ENCODE measurements at places on chromosomes 11 and 22.

DNA sequence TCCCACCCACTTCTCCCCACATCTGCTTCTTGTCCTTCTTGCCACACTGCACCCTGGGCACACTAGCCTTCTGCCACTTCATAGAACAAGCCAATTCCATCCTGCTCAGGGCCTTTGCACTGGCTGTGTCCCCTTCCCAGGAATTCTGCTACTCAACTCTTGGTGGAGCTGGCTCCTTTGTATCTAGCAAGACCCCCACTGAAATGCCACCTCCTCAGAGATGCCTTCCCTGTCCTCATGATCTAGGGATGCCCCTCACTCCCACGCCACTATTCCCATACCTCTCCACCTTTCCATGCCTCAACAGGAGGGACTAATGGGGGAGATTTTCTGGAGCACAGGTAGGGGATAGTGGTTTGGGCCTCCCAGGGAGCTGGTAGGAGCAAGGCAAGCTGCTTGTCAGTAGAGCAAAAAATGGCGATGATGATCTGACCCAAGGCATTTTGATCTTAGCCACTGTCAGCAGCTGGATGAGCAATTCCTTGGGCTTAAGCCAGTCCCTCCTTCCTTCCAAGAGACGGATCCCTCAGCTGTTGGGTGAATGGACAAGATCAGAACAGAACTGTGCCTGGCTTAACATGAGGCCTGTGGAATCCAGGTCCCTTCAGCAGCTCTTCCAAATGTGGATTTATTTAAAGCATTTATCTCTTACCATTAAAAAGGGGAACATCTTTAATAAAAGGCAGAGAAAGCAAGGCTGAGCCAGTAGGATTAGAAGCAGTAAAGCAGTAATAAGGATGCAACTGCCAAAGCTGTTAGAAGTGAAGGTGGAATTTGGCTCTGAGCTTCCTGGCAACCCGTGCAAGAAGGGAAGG, 4.0 kb upstream of the PRDM11 start:
- peak; percentile 48 for DNase-seq

DNA sequence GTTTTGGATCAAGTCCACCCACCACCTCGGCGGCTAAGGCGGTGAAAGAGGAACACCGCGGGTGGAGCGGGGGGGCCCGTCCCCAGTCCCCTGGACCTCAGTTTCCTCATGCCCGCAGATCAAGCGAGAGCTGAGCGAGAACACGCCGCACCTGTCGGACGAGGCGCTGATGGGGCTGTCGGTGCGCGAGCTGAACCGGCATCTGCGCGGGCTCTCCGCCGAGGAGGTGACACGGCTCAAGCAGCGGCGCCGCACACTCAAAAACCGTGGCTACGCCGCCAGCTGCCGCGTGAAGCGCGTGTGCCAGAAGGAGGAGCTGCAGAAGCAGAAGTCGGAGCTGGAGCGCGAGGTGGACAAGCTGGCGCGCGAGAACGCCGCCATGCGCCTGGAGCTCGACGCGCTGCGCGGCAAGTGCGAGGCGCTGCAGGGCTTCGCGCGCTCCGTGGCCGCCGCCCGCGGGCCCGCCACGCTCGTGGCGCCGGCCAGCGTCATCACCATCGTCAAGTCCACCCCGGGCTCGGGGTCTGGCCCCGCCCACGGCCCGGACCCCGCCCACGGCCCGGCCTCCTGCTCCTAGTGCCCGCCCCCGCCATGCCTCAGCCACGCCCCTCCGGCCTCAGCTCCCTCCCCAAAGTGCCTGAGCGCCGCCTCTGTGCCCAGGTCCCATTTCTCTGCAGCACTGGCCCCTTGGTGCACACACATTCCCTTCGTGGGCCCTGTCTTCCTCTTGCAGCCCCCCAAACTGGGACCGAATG, 12.7 kb downstream of the MAFF start:
- DNase-seq, result peak; percentile 89

DNA sequence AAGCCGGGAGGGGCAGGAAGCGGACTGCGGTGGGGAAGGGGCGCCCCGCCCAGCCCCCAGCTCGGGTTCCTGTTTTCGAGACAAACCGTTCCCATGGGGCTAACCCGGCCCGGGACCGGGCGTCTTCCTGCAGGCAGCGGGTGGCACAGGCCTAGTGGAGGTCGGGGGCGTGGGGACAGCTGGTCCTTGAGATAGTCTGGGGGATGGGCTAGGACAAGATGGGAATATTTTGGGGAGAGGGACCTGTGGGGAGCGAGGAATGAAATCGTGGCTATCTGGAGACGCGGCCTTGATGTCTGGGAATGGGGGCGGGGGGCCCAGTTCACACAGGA, 1.2 kb upstream of the RASGRP2 start:
- DNase-seq, result no peak

DNA sequence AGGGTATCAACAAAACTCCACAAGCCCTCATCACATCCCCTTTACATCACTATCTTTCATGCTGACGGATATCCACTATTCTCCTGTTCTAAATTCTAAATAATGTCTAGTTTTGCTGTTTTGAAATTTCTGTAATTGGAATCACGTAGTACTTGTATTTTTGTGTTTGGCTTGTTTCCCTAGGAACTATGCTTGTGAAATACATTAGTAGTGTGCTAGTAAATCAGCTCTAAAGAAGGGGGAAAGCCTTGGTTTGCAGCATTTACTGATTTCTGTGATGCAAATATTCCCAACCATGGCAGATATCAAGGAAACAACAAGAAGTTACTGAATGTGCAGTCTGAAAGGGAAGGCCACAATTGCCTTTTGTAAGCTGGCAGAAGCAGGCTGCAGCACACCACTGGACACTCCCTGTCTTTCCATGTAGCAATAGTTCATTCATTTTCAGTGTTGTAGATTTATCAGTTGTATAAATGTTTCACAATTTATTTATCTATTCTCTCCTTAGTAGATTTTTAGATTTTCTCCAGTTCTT, 4.7 kb upstream of the FOLH1 start:
- no peak for DNase-seq

DNA sequence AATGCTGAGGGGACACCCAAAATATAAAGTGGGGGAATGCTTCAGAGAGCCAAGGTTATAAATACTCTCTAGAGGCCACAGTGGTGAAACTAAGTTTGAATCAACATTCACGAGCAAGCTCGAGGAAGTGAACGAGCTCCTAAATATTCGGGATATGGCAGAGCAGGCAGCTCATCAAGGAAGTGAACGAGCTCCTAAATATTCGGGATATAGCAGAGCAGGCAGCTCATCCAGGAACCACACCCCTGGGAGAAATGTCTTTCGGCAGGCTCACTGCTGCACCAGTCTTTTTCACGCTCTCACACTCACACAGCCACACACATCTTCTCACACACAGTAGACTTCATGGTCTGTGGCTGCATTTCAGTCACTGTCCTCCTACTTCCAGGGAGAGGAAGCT, 787.5 kb downstream of the OPCML start:
- peak; percentile 75 for DNase-seq

GRCh38 chr11:11563200-11563975, 58.4 kb downstream of the GALNT18 start:
- DNase-seq, result no peak

DNA sequence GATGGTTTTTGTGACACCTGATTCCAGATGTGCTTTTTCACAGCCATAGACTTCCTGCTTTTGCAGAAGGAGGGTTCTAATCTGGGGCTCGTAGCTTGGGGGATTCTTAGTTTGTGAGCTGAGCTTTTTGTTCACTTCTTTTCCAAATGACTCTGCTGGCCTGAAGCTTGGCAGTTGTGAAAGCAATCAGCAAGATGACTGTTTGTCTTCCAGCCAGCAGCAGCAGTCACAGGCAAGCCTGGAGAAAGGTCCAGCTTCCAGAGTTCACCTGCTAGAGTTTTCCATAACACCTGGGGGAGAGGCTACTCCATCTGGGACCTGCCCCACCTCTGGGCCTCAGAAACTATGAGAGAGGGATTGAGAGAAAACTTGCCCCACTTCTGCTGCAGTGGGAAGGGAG, 4.1 kb downstream of the MARK2 start:
- DNase-seq, result no peak

DNA sequence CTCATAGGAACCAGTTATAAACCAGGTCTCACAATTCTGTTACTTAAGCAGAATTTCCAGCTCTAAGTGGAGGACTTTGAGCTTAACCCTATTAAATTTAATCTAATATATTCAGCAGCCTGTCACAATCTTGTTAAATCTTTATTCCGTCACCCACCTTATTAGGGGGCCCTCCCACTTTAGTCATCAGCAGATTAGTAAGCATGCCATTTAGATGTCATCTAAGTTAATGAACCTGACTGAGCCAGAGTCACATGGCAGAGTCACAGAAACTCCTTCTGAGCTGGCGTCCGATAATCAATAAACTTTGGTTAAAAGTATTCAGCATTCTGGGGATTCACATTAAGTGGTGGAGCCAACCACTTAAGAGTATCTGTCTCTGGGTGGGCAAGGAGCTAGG, 35.1 kb downstream of the TTC12 start:
- no peak for DNase-seq

GRCh38 chr11:133825156-133825555, 20.2 kb downstream of the SPATA19 start:
- peak; percentile 27 for DNase-seq

- no peak for DNase-seq
Observed at GRCh38 chr22:39717099-39717498, 146.5 kb downstream of the CACNA1I start.

- peak; percentile 63 for DNase-seq
Observed at GRCh38 chr11:74683279-74683871, 47.9 kb downstream of the CHRDL2 start.

- DNase-seq, result no peak
Observed at GRCh38 chr11:125180413-125181305, 16.1 kb downstream of the PKNOX2 start.

GRCh38 chr22:29994943-29995342, 85.3 kb upstream of the HORMAD2 start:
- no peak for DNase-seq

- no peak for DNase-seq
Observed at GRCh38 chr11:96228910-96229309, 114.1 kb downstream of the MAML2 start.

DNA sequence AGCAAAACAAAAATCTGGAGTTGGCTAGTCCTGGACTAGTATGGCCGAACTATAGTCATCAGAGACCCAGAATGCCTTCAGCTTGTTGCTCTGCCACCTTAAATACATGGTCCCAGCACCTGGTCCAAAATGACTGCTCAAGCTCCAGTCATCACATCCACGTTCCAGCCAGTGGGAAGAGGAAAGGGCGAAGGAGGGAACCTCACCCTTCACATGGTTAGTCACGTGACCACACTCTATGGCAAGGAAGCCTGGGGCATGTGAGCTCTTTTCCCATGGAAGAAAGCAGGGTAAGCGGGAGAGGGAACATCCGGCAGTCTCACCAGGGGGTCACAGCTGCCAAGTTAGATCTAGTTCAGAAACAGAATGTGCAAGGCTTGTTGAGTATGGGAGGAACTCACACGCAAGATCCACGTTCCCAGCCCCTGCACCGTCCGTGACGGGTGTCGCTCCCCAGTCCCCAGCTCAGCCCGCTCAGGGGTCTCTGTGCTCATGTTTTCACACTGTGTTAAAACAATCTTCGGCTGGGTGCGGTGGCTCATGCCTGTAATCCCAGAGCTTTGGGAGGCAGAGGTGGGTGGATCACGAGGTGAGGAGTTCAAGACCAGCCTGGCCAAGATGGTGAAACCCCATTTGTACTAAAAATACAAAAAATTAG, 1.9 kb upstream of the ANO9 start:
- no peak for DNase-seq

GRCh38 chr11:94513091-94513490, 830 bp downstream of the C11orf97 start:
- no peak for DNase-seq

DNA sequence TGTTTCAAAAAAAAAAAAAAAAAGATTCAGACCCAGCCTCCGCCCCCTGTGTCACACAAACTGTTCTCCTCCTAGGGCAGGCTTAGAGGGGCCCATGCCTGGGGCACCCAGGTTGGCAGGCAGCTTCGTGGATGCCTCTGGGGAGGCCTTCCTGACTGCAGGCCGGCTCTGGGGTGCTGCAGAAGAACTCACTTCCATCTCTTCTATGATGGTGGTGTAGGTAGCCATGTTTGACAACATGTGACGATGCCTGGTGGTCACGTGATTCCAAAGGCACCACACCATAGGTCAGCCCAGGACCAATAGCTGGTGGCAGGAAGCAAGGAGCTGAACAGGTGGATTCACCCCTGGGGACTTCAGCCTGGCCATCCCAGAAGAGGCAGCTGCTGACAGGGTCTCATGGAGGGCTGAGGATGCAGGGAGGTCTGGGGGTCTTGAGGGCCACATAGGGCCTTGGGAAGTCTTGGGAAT, 24.1 kb upstream of the CELSR1 start:
- DNase-seq, result no peak

DNA sequence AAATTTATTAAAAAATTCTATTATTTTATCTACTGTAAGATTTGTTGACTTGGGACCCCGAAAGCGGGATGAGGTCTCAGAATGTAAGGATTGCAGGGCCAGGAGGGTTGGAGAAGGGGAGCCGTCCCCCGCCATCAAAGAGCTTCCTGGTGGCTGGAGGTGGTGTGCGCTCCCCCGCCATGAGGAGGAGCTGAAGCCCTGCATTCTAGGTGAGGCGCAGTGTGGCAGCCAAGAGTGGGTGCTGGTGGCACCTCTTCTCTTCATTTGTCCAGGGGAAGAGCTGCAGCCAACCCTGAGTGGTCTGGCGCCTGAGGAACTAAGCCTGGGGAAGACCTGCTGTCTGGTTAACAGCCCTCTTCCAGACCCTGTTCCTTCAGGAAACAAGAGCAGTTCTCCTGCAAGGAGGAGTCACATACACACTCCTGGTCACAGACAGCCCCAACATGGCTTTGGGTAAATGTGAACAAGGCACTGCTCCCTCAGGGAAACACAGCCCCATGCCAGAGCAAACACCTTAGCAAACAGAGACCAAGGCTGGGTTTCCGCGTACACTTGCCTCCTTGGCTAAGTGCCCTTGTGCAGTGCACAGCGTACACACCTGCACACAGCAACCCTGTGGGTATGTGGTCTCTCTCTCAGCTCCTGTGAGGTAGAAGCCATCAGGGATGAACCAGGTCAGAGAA, 17.3 kb downstream of the RTN4RL2 start:
- no peak for DNase-seq

GRCh38 chr11:67178878-67179277, 59.8 kb downstream of the KDM2A start:
- no peak for DNase-seq

All from islet precursor cell (in vitro differentiated cells).